ENCODE measurements at places on chromosomes 1 and 21. TPM values are rescaled to one million over a fixed set of nuclear protein-coding genes. Genes with fewer than 3 reads are reported as not detected.

- no peak for DNase-seq
Measured at GRCh38 chr1:158458263-158458662, 3.4 kb upstream of the OR10K1 start.

DNA sequence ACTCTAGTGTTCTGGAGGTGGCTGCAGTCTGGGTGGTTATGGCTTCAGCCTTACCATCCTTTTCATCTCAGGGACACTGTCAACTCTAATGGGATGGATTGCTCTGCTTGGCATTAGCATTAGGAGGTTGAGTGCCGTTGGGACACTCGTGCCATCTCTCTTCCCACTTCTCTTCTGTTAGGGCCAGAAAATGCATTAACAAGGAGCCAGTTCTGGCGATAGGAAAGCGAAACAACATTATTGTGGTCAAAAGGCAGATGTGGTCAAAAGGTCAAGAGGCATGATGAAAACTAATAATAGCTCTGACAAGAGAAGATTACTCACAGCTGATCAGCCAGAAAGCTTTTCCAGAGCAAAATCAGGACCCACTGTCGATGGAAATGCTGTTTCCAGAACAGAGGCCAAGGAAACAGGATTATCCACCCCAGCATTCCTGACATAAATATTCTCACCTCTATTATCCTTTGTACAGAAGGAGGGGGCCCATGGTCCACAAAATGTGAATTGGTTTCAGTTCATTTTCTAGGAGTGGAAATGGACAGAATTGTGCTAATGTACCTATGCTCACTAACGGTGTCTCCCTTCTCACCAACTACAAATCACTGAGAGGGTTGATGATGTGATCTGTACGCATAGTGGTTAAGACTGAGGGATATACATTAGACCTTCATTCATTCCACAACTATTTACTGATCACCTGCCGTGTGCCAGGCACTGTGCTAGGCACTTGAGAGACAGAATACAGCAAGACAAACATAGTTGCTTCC lies 72.0 kb downstream of the ST6GALNAC5 start:
- DNase-seq = no peak

GRCh38 chr1:190138266-190138665 lies 339.4 kb downstream of the BRINP3 start:
- no peak for DNase-seq

- DNase-seq = peak; percentile 64
Measured at GRCh38 chr1:116855191-116855619, 54.5 kb upstream of the PTGFRN start.

- DNase-seq = no peak
Measured at GRCh38 chr1:36223381-36223995, 755 bp upstream of the THRAP3 start.

Gene TCEA3
- total RNA-seq = 48.4 TPM

Gene FCER1A
- 3.5 TPM for total RNA-seq

All from sciatic nerve (tissue), 2 donors.